ENCODE measurements at places on chromosomes 6 and 20. TPM values are rescaled to one million over a fixed set of nuclear protein-coding genes. Genes with fewer than 3 reads are reported as not detected.

DNA sequence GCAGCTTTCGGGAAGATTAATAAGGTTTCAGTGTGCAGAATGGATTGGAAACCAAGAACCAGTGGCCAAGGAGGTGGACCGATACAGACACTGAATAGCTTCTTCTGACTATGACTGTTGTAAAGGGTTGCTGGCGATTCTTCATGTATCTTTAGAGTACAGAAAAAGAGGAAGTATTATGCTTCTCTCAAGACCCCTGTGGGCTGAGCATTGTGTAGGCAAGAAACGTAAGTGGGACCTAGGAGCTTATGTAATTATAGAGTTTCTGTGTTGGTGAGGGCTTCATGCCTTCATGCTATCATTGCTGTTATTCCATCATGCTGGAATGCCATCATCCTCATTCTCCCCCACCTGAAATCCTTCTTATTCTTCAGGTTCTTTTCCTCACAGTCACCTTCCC lies 105.4 kb upstream of the AKIRIN2 start:
- DNase-seq, result no peak
- H3K4me1 ChIP-seq, result no peaks in the 10 kb centered on the region
- H3K27me3 ChIP-seq, result no peaks in the 10 kb centered on the region
- no peaks in the 10 kb centered on the region for H3K36me3 ChIP-seq

Gene CRISP2
- not detected for total RNA-seq

- H3K4me3 ChIP-seq, result no peak overlapping the region
- H3K4me1 ChIP-seq, result no peaks in the 10 kb centered on the region
Measured at GRCh38 chr20:59413326-59413865, 113.0 kb downstream of the EDN3 start.

Gene TINAG
- total RNA-seq, result not detected

DNA sequence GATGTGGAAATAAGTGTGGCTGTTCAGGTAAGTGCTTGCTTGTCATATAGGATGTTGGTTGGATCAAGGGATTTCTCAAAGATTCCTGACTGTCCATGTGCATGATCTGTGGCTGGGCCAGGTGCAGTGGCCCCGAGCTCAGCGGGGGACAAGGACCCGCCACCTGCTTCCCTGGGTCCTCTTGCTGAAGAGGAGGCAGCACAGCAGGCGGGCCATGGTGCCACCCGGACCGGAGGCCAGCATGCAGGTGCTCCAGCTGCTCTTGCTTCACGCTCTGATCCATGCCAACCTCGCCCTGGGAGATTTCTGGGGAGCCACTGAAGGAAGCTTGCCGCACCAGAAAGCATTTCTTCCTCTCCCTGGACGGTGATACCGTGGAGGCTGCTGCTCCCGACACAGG lies 173.8 kb downstream of the HIVEP2 start:
- H3K27me3 ChIP-seq, result no peaks in the 10 kb centered on the region
- H3K4me3 ChIP-seq, result no peak overlapping the region
- H3K27ac ChIP-seq, result no peak overlapping the region
- no peaks in the 10 kb centered on the region for H3K4me1 ChIP-seq

GRCh38 chr6:42781796-42782688 lies at the start of gene BICRAL:
BICRAL (plus strand) TSS chr6:42782052; CDS start chr6:42822023, 39,971 bp downstream.
- DNase-seq, result no peak
- peak within 1 kb of the TSS; percentile 99 for H3K27ac ChIP-seq
- H3K27me3 ChIP-seq, result no peaks in the 10 kb centered on the region
- H3K4me3 ChIP-seq, result peak within 1 kb of the TSS; percentile 93
- H3K36me3 ChIP-seq, result no peaks in the 10 kb centered on the region

DNA sequence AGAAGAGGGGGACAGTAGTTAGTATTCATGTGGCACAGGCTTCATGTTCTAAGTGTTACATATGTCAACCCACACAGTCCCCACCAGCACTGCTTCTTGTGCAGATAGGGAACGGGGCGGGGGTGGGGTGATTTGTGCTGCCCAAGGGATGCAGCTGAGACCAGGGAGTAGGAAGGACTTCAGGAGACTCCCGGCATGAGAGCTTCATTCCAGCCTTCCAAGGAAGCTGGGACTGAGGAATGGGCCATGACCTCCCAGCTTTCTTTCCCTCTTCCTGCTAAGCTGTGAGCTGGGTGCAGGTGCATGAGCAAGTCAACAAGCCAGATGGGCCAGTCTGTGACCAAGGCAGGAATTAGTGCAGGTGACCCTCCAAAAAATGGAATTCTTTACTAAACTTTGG lies 9.2 kb downstream of the BEND3 start:
- H3K27ac ChIP-seq, result no peak overlapping the region
- no peaks in the 10 kb centered on the region for H3K27me3 ChIP-seq
- H3K36me3 ChIP-seq, result no peaks in the 10 kb centered on the region
- no peak for DNase-seq
- no peaks in the 10 kb centered on the region for H3K4me1 ChIP-seq

DNA sequence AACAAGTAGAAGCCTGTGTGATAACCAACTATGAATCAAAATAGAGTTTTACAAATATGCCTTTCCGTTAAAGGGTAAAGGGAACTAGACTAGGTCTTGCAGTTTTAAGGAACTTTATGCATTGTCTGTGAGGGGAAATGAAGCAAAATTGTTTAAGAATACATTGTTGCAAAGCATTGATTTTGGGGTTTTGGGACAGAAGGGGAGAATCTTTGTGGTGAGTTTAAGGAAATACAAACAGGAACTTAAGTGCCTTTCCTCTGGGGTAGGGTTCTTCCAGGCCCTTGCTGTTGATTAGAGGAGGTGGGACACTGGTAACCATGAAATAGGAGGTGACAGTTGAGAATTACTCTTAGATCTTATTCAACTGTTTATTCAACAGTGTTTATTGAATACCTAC lies 4.7 kb downstream of the MAPK14 start:
- no peaks in the 10 kb centered on the region for H3K36me3 ChIP-seq
- peaks cover 45% of the 10 kb centered on the region for H3K4me1 ChIP-seq
- H3K27ac ChIP-seq, result peak overlapping the region; percentile 4
- no peaks in the 10 kb centered on the region for H3K27me3 ChIP-seq
- no peak for DNase-seq

DNA sequence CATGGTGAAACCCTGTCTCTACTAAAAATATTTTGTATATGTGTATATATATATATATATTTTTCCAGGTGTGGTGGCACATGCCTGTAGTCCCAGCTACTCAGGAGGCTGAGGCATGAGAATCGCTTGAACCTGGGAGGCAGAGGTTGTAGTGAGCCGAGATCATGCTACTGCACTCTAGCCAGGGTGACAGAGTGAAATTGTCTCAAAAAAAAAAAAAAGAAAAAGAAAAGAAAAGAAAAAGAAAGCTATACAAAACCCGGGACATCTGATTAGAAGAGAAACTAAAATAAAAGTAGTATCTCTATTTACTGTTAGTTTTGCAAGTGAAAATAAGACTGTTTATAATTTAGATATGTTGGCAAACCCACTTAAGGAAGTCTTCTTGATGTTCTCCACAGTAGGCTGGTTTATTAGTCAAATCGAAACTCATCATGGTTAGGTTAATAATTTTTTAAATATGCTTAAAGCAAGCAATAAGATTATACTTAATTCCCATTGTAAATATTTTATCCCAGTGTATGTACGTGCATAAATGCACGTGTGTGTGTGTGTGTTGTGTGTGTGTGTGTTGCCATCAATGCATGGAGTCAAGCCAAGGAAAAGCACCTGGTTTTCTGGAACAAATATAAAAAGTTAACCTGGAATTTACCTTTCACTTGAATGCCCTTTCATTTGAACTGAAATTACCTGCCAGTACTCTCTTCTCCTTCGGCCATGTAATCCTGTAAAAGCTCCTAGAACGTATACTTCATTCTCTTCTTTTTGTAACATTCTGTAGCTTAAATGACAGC lies 7.1 kb downstream of the VNN2 start:
- no peaks in the 10 kb centered on the region for H3K27me3 ChIP-seq
- no peaks in the 10 kb centered on the region for H3K4me1 ChIP-seq
- DNase-seq, result no peak
- H3K27ac ChIP-seq, result no peak overlapping the region

- H3K27me3 ChIP-seq, result no peaks in the 10 kb centered on the region
Measured at GRCh38 chr20:49668181-49668877, 45.3 kb downstream of the B4GALT5 start.

Gene ACTR5
- 8.8 TPM for total RNA-seq

DNA sequence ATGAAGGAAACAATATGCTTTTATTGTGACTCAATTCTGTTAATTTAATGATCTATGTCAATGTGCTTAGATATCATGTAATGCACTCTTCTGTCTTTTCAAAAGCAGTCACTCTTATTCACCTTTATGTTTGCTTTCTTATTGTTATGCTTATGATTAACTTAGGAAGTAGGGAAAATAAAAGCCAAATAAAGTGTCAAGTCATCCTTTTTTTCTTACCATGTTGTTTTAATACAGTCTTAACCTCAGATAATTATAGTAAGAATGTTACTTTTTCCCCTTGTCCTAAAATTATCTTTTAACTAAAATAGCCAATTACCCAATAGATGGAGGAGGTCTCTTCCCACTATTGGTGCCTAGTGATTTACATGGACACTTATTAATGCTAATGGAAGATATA lies 72.6 kb downstream of the TFAP2B start:
- H3K27ac ChIP-seq, result no peak overlapping the region
- no peaks in the 10 kb centered on the region for H3K36me3 ChIP-seq
- DNase-seq, result no peak
- no peaks in the 10 kb centered on the region for H3K4me1 ChIP-seq

DNA sequence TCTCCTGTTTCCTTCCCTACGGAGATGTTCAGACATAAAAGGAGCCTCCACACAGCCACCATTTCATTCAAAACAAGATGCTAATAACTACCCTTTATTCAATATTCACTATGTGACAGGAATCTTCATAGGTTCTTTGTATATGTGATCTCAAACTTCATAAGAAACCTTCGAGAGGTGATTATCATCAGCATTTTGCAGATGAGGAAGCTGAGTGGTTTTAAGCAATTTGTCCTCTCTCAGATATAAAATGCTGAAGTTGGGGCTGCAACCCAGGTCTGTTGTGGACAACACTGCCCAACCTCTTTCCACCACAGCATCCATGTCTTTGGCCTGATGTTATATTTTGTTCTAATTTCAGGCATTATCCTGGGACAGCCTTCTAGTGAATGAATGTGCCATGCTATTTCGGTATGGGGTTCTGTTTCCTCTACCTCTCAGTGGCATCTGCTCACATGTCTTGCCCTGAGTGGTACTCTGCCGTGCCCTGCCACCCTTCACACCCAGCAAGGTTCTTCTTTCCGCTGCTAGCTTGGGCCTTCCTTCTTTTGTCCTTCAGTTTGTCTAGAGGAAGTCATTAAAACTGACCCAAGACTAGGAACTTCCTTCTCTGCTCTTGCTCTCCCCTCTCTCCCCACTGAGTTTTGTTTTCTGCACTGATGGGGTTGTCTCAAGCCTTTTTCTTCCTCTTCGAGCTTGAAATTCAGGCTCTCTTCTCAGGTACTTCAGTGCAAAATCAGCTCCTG lies 300.9 kb upstream of the PRDM1 start:
- peaks cover 2% of the 10 kb centered on the region for H3K4me1 ChIP-seq
- H3K27me3 ChIP-seq, result no peaks in the 10 kb centered on the region
- no peak for DNase-seq
- no peak overlapping the region for H3K27ac ChIP-seq
- no peak overlapping the region for H3K4me3 ChIP-seq

DNA sequence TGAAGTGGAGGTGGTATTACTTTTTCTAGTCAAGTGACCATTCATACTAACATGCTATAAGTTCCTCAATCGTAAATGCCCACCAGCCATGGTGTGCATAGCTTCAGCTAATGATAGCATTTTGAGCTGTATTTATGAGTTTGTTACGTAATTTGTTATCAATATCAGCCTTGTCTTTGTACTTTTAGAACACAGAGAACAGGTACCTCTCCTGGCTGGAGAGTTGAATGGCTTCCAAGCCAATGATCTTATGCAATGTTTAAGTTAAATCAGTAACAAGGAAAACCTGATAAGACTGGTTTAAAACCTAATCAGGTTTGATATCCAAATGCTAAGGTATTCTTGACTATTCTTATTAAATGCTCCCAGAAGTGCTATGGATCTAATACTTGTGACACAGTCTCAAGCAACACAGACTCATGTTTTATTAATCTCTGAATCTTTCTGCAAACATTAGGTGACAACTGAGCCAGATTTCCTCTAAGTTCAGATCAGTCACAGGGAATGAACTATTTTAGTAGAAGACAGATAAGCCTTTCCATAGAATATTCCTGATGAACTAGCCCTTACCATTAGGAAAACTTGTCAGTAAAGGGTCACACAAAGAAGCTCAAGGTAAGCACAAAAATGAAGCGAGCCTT lies 154.8 kb downstream of the PTPRK start:
- no peak overlapping the region for H3K4me3 ChIP-seq
- no peaks in the 10 kb centered on the region for H3K27me3 ChIP-seq
- H3K4me1 ChIP-seq, result peaks cover 36% of the 10 kb centered on the region
- no peak overlapping the region for H3K27ac ChIP-seq
- no peak for DNase-seq

Gene PRSS16
- not detected for total RNA-seq

DNA sequence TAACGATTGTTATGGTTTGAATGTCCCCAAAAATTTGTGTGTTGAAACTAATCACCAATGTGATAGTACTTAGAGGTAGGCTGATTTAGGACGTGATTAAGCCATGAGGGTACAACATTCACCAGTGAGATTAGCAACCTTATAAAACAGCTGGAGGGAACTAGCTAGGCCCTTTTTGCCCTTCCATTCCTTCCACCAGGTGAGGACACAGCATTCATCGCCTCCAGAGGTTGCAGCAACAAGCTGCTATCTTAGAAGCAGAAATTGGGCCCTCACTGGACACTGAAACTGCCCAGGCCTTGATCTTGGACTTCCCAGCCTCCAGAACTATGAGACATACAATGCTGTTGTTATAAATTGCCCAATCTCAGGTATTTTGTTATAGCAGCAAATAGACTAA lies 340.7 kb upstream of the JARID2 start:
- H3K4me3 ChIP-seq, result no peak overlapping the region
- no peaks in the 10 kb centered on the region for H3K27me3 ChIP-seq
- no peaks in the 10 kb centered on the region for H3K4me1 ChIP-seq
- no peak for DNase-seq

Gene HLA-DQB2
- 0.69 TPM for total RNA-seq

Gene HLA-DRB5
- 71.0 TPM for total RNA-seq

GRCh38 chr6:91566467-91566866 lies 979.6 kb upstream of the MAP3K7 start:
- no peak for DNase-seq
- no peaks in the 10 kb centered on the region for H3K27me3 ChIP-seq
- no peaks in the 10 kb centered on the region for H3K4me1 ChIP-seq
